Lower lobe of right lung (tissue), 2 donors: ENCODE measurements at places on chromosomes 16 and 17. TPM values are rescaled to one million over a fixed set of nuclear protein-coding genes. Genes with fewer than 3 reads are reported as not detected.

The KCNJ2 gene
- 15.6 TPM for total RNA-seq

The ANKRD40CL gene
- not detected for total RNA-seq

GRCh38 chr17:81471818-81472456, 40.7 kb downstream of the ACTG1 start:
- DNase-seq: no peak
- no peaks in the 10 kb centered on the region for H3K36me3 ChIP-seq
- H3K4me3 ChIP-seq: no peak overlapping the region
- H3K27ac ChIP-seq: no peak overlapping the region

GRCh38 chr17:72644492-72644891, 448.0 kb downstream of the SLC39A11 start:
- no peak for DNase-seq
- H3K4me1 ChIP-seq: no peaks in the 10 kb centered on the region
- no peak overlapping the region for H3K27ac ChIP-seq
- H3K27me3 ChIP-seq: no peaks in the 10 kb centered on the region
- no peaks in the 10 kb centered on the region for H3K36me3 ChIP-seq

DNA sequence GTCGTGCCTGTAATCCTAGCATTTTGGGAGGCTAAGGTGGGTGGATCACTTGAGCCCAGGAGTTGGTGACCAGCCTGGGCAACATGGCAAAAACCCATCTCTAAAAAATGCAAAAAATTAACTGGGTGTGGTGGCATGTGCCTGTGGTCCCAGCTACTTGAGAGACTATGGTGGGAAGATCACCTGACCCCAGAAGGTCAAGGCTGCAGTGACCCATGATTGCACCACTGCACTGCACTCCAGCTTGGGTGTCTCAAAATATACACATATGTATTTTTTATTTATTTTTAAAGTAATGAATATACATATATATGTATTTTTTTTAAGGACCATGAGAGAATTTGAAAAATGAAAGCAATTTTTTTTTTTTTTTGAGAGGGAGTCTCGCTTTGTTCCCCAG, 5.1 kb upstream of the NUFIP2 start:
- H3K36me3 ChIP-seq: no peaks in the 10 kb centered on the region
- H3K27ac ChIP-seq: no peak overlapping the region
- no peak for DNase-seq
- H3K27me3 ChIP-seq: no peaks in the 10 kb centered on the region
- H3K4me1 ChIP-seq: peaks cover 8% of the 10 kb centered on the region
- no peak overlapping the region for H3K4me3 ChIP-seq

- H3K27ac ChIP-seq: no peak overlapping the region
- no peak for DNase-seq
- no peak overlapping the region for H3K4me3 ChIP-seq
- H3K4me1 ChIP-seq: peaks cover 26% of the 10 kb centered on the region
- H3K36me3 ChIP-seq: peaks cover 12% of the 10 kb centered on the region
Observed at GRCh38 chr17:81438007-81438659, 42.9 kb downstream of the BAHCC1 start.

DNA sequence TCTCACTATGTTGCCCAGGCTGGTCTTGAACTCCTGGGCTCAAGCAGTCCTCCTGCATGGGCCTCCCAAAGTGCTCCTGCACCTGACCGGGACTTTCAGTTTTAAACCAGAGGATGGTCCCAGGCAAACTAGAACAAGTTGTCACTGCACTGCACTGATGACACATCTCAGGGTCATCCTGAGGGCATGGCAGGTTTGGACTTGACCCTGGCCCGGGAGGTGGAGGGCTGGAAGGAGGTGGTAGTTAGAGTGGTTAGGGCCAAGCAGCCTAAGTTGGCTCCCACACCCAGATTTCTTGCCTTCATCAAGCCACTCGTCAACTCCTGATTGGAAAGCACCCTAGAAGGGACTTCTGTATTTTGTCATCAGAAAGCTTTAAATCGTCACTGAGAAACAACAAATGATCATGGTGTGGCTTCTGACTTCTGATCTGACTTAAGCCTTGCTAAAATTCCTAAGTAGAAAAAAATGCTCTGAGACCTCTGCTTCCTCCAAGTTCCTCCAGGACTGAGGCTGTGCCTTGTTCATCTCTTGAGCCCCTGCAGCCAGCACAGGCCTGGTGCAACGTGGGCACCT, 43.5 kb downstream of the EMP2 start:
- H3K4me3 ChIP-seq: no peak overlapping the region
- no peaks in the 10 kb centered on the region for H3K27me3 ChIP-seq
- no peak for DNase-seq
- peaks cover 4% of the 10 kb centered on the region for H3K4me1 ChIP-seq
